ENCODE measurements at places on chromosomes 2 and 18.

DNA sequence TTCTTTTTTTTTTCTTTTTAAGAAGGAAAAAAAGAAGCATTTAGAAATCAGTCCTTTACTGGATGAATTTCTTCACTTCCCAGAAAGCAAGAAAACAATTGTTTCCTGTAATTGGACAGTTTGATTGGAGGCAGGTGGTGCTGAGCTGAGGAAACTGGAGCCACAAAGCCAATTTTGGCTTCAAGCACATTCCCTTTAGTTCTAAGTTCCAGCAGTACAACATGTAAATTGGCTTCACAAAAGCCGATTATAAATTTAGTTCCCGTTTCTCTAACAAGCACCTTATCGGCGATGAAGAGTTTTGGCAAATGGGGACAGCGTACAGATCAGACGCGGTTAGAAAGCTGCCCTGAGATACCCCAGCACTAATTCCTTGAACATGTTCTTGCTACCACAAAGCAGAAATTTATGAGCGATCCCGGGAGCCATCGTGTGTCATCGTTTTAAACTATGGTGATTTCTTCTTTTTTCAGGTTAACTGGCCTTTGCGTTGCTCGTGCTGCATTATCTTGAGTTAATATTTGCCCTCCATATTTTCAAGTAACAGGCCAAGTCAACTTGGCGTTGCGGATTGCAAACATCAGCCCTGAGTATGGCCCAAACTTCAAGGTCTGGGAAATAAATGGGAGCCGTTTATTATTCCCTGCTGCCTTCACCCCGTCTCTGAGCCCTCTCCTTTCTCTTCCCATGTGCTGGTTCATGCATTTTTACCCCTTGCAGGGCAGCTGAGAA is 190.4 kb upstream of the ID2 start:
- DNase-seq = no peak

DNA sequence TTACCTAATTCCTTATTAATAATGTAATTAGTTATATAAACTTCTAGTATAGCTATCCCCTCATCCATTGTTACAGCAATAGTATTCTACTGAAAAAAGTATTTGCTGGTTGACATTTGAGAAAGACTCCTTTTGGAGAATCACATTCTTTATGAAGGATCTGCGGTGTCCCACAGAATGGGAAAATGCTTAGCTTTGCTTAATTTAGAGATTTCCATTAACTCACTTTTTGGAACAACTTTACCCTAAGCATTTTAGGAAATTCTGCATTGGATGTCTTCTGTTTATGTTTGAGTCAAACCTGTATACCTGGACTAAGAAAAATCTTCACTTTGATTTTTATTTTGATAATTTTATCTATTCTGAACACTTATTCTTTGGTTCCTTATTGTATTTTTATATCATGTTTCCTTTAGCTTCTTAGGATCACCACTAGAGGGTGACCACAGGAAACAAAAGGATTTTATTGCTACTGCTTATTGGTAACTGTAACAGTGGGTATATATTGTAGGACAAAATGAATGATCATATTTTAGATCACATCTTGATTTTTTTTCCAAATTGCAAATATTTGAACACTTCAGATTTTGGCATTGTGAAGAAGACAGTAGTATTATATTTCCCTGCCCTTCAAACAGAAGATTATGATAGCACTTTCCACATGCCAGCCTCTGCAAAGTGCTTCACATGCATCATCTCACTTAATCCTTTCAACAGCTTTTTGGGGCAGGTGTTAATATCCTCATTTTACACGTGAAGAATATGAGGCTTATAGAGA is 79.6 kb downstream of the MIB1 start:
- no peak for DNase-seq

DNA sequence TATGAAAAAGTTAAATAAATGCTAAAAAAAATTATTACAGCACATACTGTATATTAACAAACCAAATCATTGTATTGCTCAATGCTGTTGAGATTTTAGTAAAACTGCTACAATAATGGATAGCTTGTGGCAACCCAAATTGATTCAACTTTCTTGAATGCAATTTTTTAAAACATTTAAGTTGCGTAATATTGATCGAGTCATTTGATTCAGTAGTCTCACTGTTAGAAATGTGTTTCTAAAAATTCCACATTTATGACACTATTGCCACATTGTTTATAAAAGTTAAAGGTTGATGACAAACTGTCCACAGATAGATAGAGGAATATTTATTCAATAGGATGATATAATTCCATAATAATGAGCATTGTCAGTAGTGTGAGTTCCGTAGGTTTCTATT is 640.7 kb upstream of the CRIM1 start:
- DNase-seq = no peak

- DNase-seq = peak; percentile 51
Observed at GRCh38 chr2:105498281-105498846, 99.5 kb upstream of the FHL2 start.

DNA sequence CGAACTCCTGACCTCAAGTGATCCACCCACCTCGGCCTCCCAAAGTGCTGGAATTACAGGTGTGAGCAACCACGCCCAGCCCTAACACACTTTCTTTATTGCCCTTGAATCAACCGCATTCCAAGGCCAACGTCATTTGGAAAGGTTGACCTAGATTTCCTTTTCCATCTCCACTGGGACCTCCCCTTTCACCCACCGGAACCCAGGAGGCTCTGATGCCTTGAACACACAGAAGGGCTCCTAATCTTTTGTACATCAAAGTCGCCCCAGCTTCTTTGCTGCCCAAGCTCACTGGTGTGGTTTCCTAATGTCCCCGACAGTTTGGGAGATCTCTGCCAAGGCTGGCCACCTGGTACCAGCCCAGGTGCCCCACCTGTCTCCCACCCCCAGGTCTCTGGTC is 46.2 kb upstream of the CAB39 start:
- DNase-seq = no peak

DNA sequence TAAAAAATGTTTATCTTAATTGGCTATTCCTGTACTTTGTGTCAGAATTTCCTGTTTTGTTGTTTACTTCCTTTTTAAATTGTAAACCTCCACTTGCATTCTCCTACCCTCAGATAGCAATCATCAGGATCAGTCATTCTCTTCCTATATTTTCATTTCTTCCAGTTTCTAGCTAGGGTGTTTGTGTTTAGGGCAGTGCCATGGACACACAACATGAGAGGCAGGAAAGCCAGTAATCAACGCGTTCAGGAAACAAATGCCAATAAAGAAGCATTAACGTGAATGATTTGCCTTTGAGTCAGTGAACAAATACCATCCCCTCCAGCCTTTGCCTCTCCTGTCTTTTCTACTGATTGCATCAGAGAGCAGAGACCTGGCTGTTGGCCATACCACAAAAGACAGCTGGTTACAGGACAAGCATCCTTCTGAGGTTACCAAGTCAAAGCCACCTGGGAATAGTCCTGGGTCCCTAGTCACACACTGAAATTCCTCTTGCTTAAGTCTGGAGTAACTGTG is 56.7 kb upstream of the FHL2 start:
- DNase-seq = peak; percentile 78

GRCh38 chr2:130302164-130302886 is 40.4 kb upstream of the IMP4 start:
- no peak for DNase-seq

DNA sequence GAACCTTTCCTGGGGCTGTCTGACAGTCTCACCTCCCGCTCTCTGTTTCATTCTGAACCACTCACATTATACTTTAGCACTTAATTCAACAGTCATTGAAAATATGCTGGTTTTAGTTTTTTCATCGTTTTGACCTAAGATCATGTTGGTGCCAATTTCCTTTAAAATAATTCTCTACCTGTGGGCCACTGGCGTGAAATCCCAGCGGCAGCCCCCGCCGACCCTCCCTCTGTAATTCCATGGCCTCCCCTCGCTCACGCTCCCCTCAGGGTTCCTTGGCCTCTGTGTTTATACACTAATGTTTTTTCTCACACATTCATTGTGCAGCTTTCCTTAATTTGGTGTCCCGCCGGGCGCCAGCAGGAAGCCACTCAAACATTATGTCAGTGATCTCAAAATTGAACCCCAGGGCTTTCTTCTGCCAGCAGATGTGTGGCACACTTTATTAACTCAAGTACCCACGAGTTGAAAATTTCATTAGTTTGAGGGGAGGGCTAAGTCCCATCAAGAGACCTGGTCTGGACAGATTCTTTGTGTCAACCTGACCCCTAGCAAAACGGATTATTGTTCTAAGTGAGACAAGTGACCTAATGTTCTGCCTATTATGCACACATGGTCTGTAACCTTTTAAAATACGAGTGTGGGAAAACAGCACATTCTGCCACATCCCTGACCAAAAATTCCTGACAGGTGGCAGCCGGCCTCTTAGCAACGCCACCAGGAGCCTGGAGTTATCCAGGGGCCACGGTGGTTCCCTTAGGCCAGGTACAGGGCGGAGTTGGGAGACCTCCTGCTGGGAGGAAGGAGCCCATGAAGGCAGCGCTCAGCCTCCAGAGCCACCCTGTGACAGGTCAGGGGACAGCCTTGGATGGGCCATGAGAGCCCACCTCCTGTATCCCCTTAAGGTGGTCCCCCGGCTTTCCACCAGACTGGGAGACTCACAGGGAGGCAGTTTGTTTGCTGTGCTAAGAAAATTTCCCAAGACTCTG is 53.1 kb downstream of the APOB start:
- DNase-seq = no peak

Data from gastrocnemius medialis (tissue), 4 donors.